T-helper 2 cell treated with Interferon-gamma antibody and Interleukin-4, amounts not matched to agents 5 μg/mL and 100 μg/mL, for 36 hours (primary cell): ENCODE measurements at places on chromosomes 1 and 21.

- no peaks in the 10 kb centered on the region for H3K27me3 ChIP-seq
- no peak overlapping the region for H3K4me3 ChIP-seq
- no peaks in the 10 kb centered on the region for H3K36me3 ChIP-seq
These were observed 88.8 kb downstream of the CDC7 start for GRCh38 chr1:91589437-91589836.

DNA sequence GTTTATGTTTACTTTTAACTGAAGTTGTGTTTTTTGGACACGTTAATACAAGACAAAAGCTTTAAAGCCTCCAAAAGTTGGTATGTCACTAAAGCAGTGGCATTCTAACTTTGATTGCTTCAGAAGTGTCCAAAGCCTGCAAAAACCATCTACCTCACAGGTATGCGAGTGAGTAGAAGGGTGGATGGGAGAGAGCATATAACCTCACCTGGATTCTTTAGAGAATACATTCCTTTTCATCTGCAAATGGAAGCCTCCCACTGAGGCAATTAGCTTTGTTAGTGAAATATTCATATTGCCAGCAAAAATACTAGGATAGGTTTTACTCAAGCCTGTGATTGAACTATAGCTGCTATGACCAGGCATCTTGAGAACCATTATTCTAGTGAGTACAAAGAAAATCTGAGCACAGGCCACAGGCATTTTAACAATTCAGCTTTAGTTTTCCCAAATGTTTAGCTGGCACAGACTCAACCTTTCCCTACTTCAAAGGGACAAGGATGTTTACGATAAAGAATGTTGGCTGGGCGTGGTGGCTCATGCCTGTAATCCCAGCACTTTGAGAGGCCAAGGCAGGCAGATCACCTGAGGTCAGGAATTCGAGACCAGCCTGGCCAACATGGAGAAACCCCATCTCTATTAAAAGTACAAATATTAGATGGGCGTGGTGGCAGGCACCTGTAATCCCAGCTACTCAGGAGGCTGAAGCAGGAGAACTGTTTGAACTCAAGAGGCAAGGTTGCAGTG is 39.7 kb downstream of the MAP3K21 start:
- H3K27ac ChIP-seq: no peak overlapping the region
- no peak for DNase-seq
- H3K36me3 ChIP-seq: no peaks in the 10 kb centered on the region
- no peaks in the 10 kb centered on the region for H3K4me1 ChIP-seq

GRCh38 chr1:167373986-167374385 is 144.3 kb downstream of the CD247 start:
- no peak overlapping the region for H3K27ac ChIP-seq
- no peak for DNase-seq
- no peak overlapping the region for H3K4me3 ChIP-seq
- no peaks in the 10 kb centered on the region for H3K27me3 ChIP-seq
- H3K36me3 ChIP-seq: peaks cover 8% of the 10 kb centered on the region
- H3K4me1 ChIP-seq: no peaks in the 10 kb centered on the region

DNA sequence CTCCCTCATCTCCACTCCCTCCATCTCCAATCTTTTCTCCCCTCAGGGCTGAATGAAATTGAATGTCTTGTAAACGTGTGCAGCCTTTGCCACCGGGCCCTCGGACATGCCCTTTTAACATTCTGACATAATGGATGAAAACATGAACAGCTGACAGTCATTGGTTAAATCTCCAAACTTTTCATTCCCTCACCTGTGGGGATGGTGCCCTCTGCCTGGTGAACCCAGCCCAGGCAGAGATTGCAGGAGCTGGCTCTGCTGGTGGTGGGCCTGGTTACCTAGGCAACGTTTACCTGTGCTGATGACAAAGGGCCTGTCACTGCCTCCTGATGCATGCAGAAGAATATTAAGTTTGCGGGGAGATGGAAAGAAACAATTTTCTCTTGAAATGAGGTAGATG is 21.3 kb downstream of the ST6GALNAC3 start:
- peaks cover 17% of the 10 kb centered on the region for H3K27me3 ChIP-seq
- H3K4me3 ChIP-seq: no peak overlapping the region
- H3K27ac ChIP-seq: no peak overlapping the region

DNA sequence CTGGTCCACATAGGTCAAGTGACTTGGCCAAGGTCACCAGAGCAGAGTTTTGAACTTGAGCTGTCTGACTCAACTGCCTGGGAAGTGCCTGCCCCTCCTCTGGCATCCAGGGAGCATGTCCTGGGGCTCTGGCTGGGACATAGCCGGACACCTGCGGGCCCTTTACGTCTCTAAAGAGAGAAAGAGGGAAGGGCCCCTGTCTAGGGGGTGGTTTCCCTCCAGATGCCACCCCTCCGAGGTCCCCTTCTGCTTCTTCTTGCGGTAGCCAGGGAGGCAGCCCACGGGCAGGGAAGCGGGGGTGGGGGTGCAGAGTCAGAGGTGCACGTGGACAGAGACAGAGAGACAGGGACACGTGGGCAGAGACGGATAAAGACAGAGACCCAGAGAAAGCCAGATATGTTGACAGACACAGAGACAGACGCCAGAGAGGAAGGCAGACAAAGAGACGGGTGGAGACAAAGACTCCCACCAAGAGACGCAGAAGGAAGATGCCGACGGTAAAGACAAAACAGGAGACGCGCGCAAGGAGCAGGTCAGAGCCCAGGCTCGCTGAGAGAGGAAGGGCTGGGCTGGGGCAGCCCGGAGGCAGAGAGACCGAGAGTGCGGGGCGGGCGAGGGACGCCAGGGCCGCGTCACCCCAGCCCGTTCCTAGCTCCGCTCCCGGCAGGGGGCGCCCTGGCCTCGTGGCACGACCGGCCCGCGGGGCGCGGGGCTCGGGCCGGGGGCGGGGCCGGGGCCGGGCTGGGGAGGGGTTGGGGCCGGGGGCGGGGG is 458 bp upstream of the ALPL start:
- no peaks in the 10 kb centered on the region for H3K36me3 ChIP-seq
- peaks cover 40% of the 10 kb centered on the region for H3K27me3 ChIP-seq
- H3K27ac ChIP-seq: no peak overlapping the region
- peak overlapping the region; percentile 67 for H3K4me3 ChIP-seq

DNA sequence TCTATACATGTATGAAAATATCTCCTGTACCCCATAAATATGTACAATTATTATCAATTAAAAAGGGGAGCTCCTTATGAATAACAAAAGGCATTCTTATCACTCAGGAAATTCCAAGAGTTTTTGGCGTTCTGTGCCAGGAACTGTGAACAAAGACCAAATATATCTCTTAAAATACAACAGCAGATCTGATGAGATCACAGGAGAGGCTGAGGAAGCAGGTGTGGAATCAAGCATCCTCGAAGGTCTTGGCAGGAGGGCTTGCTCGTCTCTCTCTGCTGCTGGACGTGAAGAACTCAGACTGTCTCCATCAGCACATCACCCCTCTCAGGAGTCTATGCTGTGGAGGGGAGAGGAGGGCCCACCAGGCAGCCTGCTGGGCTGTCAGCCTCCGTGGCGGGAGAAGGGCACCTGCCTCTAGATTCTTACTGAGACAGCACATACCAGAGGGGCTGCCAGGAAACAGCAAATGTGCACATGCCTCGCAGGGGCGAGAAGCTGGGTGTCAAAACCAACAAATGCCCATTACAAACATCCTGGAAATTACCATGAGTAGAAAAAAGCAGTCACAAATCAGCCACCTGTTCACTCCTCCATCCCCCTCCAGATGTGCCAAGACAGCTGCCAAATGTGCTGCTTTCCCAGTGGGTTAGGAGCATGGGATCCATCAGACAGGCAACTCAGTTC is 30.8 kb upstream of the FAM89A start:
- no peaks in the 10 kb centered on the region for H3K36me3 ChIP-seq
- H3K4me3 ChIP-seq: no peak overlapping the region
- H3K4me1 ChIP-seq: no peaks in the 10 kb centered on the region
- no peak for DNase-seq

- no peak for DNase-seq
- H3K36me3 ChIP-seq: peaks cover 27% of the 10 kb centered on the region
- no peak overlapping the region for H3K27ac ChIP-seq
- no peaks in the 10 kb centered on the region for H3K27me3 ChIP-seq
- peaks cover 6% of the 10 kb centered on the region for H3K4me1 ChIP-seq
- H3K4me3 ChIP-seq: no peak overlapping the region
These were observed 29.0 kb downstream of the SPEN start for GRCh38 chr1:15876357-15877055.

GRCh38 chr1:227759341-227760300 is 24.4 kb downstream of the SNAP47 start:
- H3K36me3 ChIP-seq: peaks cover 63% of the 10 kb centered on the region
- H3K27ac ChIP-seq: no peak overlapping the region
- DNase-seq: no peak
- H3K4me3 ChIP-seq: no peak overlapping the region

DNA sequence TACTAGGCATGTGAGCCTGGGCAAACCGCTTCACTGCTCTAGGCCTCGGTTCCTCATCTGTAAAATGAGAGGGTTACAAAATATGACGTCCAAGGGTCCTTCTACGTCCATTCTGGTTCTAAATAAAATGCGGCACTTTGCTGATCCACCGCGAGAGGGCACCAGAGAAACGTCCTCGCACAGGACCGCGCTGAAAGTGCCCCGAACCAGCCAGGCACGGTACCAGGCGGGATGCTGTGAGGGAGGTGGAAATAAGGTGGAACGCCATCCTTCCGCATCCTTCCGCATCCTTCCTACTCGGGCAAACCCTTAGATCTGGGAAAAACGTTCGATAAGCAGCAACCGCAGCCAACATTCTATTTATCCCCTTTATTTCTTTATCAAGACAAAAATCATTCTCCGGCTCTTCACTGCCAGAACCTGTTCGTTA is 60.3 kb upstream of the KRTAP19-8 start:
- peaks cover 10% of the 10 kb centered on the region for H3K27me3 ChIP-seq
- H3K36me3 ChIP-seq: peaks cover 2% of the 10 kb centered on the region
- peak overlapping the region; percentile 27 for H3K27ac ChIP-seq
- peaks cover 24% of the 10 kb centered on the region for H3K4me1 ChIP-seq
- peak overlapping the region; percentile 57 for H3K4me3 ChIP-seq

DNA sequence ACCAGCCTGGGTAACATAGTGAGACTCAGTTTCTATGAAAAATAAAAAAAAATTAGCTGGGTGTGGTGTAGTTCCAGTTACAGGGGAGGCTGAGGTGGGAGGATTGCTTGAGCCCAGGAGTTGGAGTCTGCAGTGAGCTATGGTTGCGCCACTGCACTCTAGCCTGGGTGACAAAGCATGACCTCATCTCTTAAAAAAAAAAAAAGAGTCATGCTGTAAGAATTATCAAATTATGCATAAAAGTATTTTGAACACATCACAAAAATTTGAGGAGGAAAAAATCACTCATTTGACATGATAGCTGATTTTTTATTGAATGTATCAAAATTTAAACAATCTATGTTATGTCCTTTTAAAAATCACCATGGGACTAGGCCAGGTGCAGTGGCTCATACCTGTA is 17.8 kb downstream of the CCDC30 start:
- H3K27me3 ChIP-seq: peaks cover 1% of the 10 kb centered on the region
- no peaks in the 10 kb centered on the region for H3K4me1 ChIP-seq
- H3K36me3 ChIP-seq: no peaks in the 10 kb centered on the region
- no peak overlapping the region for H3K4me3 ChIP-seq
- DNase-seq: no peak

GRCh38 chr1:8591569-8591968 is 225.9 kb downstream of the RERE start:
- H3K27me3 ChIP-seq: no peaks in the 10 kb centered on the region
- H3K4me1 ChIP-seq: peaks cover 49% of the 10 kb centered on the region

GRCh38 chr1:175537571-175537970 is 205.8 kb downstream of the TNR start:
- H3K27ac ChIP-seq: no peak overlapping the region
- no peaks in the 10 kb centered on the region for H3K36me3 ChIP-seq
- peaks cover 9% of the 10 kb centered on the region for H3K27me3 ChIP-seq

- peaks cover 49% of the 10 kb centered on the region for H3K4me1 ChIP-seq
- H3K4me3 ChIP-seq: peak overlapping the region; percentile 46
- peaks cover 2% of the 10 kb centered on the region for H3K36me3 ChIP-seq
- DNase-seq: no peak
- peak overlapping the region; percentile 89 for H3K27ac ChIP-seq
These were observed 26.1 kb downstream of the CD244 start for GRCh38 chr1:160836561-160836960.

DNA sequence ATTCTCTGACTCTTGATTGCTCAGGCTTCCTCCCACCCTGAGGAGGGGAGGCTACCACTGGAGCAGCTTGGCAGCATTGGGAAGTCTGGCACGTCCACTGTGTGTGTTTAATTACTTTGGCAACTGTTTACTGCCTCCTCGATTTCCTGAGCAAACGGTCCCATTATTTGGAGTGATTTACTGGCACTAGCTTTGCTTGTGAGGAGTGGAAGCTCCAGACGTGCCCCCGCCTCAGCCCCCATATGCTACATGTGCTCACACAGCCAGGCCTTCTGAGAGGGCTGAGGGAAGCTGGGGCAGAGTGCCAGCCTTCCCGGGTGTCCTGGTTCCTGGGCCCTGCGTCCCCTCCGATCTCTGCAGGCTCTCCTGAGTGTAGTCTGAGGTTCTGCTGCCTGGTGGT is 306.2 kb downstream of the PTPRU start:
- H3K4me1 ChIP-seq: no peaks in the 10 kb centered on the region
- no peak for DNase-seq
- H3K27me3 ChIP-seq: no peaks in the 10 kb centered on the region
- H3K4me3 ChIP-seq: no peak overlapping the region
- no peak overlapping the region for H3K27ac ChIP-seq

- peaks cover 11% of the 10 kb centered on the region for H3K4me1 ChIP-seq
- no peak overlapping the region for H3K4me3 ChIP-seq
- peaks cover 7% of the 10 kb centered on the region for H3K27me3 ChIP-seq
- H3K27ac ChIP-seq: no peak overlapping the region
- DNase-seq: no peak
These were observed 14.0 kb upstream of the BMP8B start for GRCh38 chr1:39802496-39803260.

DNA sequence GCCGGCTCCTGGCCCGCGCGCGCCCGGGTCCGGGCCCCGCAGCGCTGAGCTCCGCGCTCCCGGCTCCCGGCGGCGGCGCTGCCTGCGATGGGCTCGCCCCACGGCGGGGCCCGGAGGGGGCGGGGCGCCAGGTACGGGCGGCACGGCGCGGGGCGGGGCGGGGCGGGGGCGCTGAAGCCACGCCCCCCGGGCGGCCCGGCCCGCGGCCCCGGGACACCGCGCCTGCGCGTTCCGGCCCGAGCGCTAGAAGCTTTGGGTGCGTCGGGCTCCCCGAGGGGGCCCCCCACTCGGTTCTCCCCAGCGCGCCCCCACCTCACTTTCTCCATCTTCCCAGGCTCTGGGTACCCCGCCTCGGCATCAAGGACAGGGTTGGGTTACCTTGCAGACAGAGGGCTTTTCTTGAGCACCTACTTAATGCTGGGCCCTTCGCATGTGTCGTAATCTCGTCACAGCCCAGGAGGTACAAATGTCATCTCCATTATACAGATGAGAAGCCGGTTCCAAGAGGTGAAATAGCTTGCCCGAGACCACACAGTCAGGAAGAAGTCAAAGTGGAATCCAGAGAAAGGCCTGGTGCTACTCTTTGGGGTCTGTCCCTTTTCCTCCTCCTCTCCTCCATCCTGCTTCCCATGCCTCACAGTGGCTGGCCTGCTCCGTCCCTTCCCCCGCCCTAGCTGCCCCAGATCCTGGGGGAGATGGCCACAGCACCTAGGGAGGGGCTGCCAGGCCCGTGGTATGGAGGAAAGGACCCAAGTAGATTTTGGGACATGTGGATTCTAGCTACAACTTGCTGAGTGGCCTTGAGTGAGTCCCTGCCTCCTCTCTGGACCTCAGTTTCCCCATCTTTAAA is 46.5 kb downstream of the RAP1GAP start:
- no peak overlapping the region for H3K27ac ChIP-seq
- peaks cover 16% of the 10 kb centered on the region for H3K27me3 ChIP-seq
- H3K4me1 ChIP-seq: no peaks in the 10 kb centered on the region
- peak; percentile 47 for DNase-seq
- H3K4me3 ChIP-seq: peak overlapping the region; percentile 51

- no peaks in the 10 kb centered on the region for H3K36me3 ChIP-seq
- H3K27ac ChIP-seq: no peak overlapping the region
- H3K27me3 ChIP-seq: peaks cover 4% of the 10 kb centered on the region
- no peaks in the 10 kb centered on the region for H3K4me1 ChIP-seq
- H3K4me3 ChIP-seq: no peak overlapping the region
These were observed 199.9 kb upstream of the FMN2 start for GRCh38 chr1:239891621-239892358.
